ENCODE measurements at places on chromosomes 11 and 22.

- DNase-seq = no peak
Observed at GRCh38 chr11:44748606-44749005, 21.8 kb downstream of the TSPAN18 start.

DNA sequence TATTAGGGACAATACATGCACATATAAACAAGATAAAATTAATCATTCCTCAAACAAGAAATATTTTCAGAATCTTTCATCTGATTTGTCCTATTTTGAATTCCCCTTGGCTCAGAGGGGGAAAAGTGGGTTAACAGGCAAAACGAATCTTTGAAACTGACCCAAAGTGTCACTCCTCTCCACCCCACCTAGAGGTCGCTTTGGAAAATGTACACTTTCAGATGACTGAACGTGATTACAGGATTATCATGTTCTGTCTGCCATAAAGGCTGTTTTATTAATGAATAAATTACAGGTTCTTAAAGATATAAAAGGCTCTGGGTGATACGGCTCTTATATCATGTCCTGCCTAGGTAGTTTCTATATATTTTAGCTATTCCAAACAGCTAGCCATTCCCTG is 1735.0 kb downstream of the LRRC4C start:
- DNase-seq = no peak

GRCh38 chr11:66322732-66323427 is 6.0 kb upstream of the CD248 start:
- DNase-seq = no peak

DNA sequence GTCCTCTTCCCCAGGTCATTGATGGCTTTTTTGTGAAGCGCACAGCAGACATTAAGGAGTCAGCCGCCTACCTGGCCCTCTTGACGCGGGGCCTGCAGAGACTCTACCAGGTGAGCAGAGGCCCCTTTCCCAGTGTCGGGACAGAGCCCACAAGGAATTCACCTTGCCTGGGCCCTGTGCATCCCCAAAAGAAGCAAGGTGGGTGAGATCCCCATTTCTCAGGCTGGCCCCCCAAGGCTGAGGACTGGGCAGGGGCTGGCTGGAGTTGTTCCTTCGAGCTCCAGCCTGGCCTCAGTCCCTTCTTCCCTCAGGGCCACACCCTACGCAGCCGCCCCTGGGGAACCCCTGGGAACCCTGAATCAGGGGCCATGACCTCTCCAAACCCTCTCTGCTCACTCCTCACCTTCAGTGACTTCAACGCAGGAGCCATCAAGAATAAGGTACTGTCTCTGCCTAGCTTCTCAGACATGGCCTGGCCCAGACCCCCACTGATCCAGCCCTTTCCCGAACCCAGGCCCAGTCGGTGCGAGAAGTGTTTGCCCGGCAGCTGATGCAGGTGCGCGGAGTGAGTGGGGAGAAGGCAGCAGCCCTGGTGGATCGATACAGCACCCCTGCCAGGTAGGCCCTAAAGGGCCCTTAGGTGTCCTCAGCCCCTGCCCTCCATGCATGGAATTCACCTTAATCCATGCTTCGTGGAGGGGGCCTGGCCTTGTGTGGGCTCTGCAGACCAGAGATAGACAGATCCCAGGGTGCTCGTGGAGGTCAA is 4.7 kb downstream of the MUS81 start:
- DNase-seq = no peak

- DNase-seq = no peak
Observed at GRCh38 chr11:19200410-19201201, 1.2 kb downstream of the CSRP3 start.

- no peak for DNase-seq
Observed at GRCh38 chr11:78418584-78419211, 1.1 kb upstream of the GAB2 start.

DNA sequence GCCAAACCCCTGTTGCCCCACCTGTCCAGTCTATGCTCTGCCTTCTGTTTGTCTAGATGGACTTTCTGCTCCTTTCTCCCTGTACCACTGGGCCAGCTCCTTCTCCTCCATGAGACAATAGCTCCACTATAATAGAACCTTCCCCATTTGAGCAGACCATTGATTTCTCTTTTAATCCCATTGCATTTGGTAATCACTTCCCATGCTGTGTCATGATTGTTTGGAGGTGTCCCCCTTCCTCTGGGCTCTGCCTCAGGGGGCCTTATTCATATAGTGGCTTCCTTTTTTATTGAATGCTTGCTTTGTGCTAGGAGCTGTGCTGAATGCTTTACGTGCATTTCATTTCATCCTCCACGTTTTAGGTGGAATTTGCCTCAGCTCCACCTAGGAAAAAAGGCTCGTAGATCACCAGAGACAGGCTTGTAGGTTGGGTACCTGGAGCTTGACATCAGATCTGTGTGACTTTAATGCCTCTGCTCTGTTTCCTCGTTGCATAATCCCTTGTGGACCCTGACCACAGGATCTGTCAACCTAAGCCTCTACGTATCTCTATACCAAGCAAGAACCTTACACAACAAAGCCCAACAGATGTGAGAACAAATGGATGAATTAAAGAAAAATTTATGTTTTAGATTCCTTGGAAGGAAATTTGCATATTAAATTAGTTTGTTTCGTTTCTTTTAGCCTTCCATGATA is 106.2 kb upstream of the RASSF10 start:
- no peak for DNase-seq

- no peak for DNase-seq
Observed at GRCh38 chr22:33889748-33890147, 30.5 kb downstream of the LARGE1 start.

GRCh38 chr11:561148-562003 is 606 bp downstream of the RASSF7 start:
- DNase-seq = no peak

DNA sequence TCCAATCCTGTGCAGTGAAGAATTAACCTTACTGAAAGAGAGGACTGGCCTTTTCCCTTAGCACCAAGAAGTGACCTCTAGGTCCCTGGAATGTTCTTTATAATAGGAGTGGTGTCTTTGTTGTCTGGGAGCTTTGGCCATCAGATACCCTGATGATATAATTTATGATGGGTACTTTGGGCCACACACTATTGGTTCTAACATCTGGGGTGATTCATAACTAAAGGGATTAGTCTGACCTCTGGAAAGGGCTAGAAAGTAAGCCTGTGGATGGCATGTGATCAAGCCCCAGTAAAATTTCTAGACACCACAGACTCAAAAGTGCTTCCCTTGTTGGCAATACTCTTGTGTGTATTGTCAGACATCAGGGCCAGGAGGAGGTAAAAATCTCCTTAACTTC is 891.2 kb downstream of the KCNA4 start:
- no peak for DNase-seq

DNA sequence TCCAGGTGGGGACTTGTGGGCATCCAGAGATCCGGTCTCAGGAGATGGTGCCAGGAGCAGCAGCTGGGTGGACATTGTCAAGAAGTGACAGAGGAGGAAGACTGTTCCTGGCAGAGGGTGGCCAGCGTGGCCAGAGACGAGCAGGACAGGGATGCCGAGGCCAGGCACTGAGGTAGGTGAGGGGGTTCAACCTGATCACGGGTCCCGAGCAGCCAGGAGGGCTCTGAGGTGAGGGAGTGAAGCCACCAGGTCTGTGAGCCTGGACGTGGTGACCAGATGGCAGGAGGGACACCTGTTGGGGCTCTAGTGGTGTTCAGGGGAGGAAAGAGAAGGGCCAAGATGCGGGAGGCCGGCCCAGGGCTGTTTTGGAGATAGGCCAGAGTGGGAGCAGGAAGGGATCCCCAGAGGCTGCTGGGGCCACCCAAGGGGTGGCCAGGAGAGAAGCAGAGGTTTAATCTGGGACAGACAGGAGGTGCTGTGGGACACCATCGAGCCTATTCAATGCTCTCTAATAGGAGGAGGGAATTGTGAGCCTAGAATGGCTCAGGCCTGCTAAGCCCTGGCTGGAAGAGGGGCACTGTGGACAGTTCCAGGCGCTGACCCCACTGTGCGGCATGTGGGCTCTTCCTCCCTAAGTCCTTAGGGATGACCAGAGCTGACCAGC is 6.3 kb downstream of the PPM1F start:
- DNase-seq = no peak

DNA sequence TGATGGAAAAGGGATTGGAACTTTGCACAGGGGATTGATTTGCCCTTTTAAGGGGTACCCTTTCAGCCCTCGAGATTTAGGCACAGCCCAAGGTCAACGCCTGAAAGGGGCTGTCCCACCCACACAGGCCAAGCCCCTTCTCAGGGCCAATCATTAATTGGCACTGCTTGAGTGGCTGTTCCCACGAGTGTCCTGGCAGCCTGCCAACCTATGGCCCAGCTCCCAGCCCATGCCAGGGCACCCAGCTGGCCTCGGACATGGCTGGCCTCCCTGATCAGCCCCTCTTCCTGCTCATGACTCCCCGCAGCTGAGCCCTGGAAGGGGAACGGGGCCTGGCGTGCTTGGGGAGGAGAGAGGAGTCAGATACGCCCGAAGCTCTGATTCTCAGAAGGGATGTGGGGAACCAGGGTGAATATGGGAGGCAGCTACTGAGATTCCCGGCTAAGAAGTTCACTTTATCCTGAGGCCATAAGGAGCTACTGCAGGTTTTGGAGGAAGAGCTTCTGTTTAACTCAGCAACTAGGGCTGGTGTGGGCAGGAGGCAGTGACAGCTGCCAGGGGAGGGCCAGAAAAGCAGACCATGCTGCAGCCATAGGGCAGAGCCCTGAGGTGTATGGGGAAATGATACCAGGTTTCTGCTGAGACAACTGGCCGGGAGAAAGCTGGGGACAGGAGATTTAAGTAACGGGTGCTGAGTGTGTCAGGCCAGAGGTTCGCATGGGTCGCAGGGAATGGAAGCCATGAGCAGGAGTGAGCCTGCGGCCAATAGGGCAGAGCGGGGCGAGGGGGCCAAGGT is 30.0 kb downstream of the WNT7B start:
- DNase-seq = no peak

- DNase-seq = no peak
Observed at GRCh38 chr11:116950210-116950609, 112.8 kb upstream of the APOA1 start.

- DNase-seq = no peak
Observed at GRCh38 chr11:20293531-20293930, 70.0 kb upstream of the HTATIP2 start.

DNA sequence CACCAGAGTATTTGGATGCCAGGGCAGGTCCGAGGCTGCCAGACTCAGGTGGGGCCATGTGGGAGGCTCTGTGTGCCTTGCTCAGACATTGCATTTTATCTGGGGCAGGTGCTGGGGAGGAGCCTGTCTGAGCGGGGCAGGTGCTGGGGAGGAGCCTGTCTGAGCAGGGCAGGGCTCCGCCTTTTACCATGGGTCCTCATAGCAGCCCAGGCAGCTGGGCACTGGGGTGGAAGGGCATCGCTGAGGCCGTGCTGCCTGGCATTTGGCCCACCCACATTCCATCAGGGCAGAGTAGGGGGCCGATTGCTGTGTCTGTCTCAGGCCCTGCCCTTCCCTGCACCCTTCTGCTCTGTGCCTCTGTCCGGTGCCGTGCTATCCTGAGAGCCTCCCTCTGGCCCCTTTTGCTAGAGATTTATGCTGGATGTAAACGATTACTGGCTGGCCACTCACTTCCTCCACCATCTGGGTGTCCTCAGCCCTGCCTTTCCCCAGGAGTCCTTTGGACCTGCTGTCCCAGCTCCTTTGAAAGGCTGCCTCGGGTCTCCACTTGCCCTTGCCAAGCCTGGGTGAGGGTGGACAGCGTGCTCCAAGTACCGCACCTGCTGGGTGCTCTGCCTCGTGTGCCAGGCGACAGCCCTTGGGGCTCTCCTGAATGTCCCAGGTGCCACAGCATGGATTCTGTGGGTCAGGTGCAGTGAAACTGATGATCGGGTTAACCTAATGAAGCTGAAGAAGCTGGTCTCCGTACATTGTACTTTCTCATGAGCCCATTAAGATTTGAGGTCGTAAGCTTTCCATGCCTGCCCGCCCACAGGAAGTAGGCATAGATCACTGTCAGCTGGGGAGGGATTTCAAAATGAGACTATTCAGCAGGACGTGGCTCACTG is 281.6 kb downstream of the TBC1D22A start:
- no peak for DNase-seq

- no peak for DNase-seq
Observed at GRCh38 chr22:49883294-49883640, 29.6 kb downstream of the ZBED4 start.

DNA sequence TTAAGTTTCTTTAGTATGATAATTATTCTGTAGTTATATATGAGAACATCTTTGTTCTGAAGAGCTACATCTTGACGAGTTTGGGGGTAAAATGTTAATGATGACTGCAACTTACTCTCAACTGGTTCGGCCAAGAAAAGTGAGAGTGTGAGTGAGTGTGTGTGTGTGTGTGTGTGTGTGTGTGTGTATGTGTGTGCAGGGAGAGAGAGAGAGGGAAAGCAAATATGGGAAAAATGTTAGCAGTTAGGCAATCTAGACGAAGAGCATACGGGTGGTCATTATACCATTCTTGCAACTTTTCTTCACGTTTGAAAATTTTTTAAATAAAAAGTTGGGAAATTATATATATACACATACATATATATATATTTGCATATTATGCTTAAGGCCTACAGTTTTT is 18.3 kb upstream of the TMEM41B start:
- DNase-seq = no peak

GRCh38 chr11:14541192-14541947 is 21.2 kb upstream of the PSMA1 start:
- no peak for DNase-seq

DNA sequence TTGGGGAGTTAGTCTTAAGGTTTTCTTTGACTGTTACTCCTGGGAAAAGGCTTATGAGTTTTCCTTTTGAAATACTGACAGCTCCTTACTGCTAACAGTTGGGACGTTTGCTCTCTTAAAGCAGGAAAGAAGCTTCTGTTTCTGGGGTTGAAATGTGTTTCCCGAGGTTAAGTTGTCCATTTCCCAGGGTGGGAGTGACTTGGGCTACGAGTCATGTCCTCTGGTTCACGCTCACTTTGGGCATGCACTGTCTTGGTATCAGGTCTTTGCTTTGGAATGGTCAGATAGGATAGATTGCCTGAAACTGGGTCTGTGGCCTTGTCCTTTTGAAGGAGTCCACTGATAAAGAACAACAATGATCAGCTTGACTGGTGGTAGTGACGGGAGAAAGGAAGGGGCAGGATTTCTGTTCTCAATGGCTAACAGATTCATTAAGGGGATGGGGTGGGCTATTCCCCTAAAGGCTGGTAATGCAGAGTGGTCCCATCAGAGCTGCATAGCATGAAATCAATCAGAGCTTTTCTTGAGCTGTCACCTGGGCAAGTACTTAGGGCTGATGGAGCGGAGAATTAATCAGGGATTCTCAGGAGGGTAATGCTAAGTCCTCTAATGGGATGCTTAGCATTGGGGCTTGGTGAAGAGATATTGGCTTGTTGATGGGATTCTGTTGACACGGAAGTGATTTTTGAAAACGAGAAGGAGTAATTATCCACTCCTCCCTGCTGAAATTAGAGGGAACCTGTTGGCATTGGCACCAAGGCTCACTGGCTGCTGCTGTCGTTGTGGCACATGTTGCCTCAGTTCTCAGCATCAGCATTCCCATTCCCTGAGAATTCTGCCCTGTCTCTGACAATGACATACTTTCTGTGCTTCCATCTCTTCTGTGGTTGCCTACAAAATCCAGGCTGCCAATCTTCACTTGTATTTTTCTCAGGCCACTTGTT is 81.6 kb downstream of the TEAD1 start:
- no peak for DNase-seq

- no peak for DNase-seq
Observed at GRCh38 chr22:38566726-38567504, 3.1 kb downstream of the DMC1 start.
